ENCODE measurements at places on chromosomes 7 and 10.

DNA sequence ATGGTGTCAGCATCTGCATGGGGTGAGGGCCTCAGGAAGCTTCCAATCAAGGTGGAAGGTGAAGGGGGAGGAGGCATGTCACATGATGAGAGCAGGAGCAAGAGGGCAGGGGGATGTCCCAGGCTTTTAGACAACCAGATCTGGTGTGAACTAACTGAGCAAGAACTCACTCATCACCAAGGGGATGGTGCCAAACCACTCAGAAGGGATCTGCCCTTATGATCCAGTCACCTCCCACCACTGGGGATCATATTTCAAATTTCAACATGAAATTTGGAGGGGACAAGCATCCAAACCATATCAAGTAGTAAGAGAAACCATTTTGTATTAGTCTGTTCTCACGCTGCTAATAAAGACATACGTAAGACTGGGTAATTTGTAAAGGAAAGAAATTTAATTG, 33.6 kb downstream of the THNSL1 start:
- no peak for DNase-seq

DNA sequence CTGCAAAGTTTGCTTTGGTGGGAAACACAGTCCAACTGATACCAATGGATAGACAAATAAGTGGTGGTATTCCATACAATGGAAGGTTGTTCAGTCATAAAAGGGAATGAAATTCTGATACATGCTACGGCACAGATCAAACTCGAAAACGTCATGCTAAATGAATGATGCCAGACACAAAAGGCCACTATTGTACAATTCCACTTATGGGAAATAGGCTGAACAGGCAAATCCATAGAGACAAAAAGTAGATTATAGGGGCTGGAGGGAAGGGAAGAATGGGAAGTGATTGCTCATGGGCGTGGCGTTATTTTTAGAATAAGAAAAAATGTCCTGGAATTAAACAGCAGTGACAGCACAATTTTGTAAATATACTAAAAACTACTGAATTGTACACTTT, 66.0 kb upstream of the FOXK1 start:
- no peak for DNase-seq

DNA sequence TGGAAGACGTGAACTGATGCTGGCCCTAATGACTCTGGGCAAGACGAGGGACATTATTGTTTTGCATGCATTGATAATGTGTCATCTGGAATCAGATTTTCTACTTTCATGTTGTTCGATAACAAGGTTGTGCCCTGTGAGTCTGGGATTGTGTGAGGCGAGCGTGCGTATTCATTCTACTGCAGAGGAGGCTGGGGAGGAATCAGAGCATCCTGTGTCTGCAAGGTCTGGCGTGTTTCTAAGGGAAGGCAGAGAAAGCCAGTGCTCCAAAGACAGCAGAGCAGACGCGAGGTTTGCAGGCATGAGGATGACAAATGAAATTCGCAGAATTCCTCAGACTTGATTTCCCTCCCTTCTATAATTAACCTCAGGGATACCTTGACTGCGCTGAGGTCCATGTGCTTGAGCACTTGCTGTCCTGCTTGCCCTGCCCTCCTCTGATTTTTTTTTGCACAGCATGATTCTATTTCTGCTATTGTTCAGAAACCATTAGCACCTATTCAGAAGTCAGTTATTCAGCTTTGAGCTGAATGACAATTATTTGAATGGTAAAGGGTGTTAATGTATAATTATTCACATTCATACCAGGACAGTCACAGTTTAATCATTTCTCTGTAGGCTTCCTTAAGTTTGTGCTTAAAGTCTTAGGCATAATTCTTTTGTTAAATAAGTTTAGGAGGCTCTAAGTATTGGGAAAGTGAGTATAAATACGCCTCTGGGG, 233.6 kb downstream of the EBF3 start:
- DNase-seq, result no peak

- no peak for DNase-seq
Measured at GRCh38 chr10:69089638-69090599, 2.0 kb downstream of the SRGN start.

DNA sequence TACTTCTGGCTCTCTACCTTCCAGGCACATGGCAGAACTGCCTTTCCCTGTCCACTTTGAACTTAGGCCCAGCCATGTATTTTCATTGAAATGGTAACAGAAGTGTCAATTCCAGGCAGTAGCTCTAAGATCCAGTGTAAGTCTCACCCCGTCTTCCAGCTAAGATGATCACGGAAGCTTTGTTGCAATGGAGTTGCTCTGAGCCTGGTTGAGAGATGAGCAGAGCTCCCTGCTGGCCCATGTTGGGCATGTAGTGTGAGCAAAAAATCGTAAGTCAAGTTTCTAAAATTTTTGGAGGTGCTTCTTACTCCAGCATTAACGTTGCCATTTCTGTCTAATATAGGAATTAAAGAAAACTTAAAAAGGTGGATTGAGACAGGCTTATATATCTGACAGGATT, 274.4 kb downstream of the IPMK start:
- no peak for DNase-seq

- no peak for DNase-seq
Measured at GRCh38 chr7:10181996-10182395, 791.7 kb upstream of the PHF14 start.

DNA sequence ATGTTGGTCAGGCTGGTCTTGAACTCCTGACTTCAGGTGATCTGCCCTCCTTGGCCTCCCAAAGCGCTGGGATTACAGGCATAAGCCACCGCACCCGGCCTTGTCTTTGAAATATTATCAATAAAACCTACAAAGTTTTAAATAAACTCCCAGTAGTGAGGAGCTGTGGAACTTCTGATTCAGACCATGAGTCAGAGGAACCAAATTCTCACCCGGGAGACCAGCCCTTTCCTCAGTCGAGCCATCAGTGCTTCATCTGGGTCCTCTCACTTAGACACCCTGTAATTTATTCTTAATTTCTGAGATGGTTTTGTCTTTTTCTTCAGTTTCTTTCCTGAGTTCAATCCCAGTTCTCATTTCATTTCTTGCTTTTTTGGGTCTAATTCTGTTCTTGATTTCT, 68.6 kb downstream of the DYNC2I1 start:
- DNase-seq, result no peak

GRCh38 chr7:2279896-2280295, 34.3 kb downstream of the SNX8 start:
- no peak for DNase-seq

- no peak for DNase-seq
Measured at GRCh38 chr10:131230641-131231322, 80.7 kb downstream of the TCERG1L start.

DNA sequence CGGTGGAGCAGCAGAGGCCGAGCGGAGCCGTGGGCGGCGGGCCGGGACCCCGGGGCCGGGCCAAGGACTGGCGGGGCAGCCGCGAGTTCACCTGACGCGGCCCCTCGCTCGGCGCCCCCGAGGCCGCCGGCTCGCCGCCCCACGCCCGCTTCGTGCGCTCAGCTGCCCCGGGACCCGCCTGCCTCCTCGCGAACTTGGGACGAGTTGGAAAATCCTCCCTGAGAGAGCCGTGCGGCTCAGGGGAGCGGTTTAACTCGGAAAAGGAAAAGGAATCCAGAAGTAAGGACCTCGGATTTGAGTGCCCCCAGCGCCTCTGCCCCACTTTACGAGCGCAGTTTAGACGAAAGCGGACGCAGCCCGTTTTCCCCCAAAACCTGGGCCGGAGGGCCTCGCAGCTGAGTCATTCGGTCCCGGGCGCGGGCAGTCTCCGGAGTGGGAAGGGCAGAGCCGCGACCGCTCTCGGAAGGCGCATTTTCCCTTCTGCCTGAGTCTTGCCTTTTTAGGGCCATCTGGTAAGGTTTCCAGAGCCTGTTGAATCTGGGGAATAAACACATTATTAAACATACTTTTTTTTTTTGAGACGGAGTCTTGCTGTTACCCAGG, 744 bp downstream of the CREM start:
- DNase-seq, result peak; percentile 60

DNA sequence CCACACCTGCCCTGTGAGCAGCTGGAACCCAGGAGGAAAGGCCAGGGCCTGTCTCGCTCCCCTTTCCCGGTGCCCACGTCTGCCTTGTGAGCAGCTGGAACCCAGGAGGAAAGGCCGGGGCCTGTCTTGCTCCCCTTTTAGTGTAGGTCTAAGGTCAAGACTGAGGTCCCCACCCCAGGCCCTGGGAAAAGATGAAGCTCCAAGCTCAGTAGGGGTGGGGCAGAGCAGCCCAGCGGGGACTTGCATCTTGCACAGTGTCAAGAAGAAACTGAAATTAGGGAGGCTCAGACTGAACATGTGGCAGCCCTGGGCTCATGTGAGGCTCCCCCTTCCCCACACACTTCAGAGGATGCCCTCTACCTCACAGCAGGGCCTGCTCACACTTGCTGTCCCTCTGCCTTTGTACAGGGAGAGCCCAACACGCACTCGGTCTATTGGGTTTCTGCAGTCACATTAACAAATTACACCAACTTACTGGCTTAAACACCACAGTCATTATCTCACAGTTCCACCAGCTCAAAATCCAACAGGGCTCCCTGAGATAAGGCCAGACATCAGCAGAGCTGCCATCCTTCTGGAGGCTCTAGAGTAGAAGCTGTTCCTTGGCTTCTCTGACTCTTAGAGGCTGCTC, 12.4 kb downstream of the POLL start:
- DNase-seq, result no peak
